A549 treated with Mapracorat at 1 μM for 4 hours (cell line): ENCODE measurements at places on chromosomes 4 and X. TPM values are rescaled to one million over a fixed set of nuclear protein-coding genes. Genes with fewer than 3 reads are reported as not detected.

FGD1 gene
- 5.1 to 7.2 TPM (median 6.4 TPM) in 5 replicates for total RNA-seq

CASP6 gene
- 13.1 to 16.5 TPM (median 15.5 TPM) in 5 replicates for total RNA-seq

FRMPD3 gene
- 0.05 to 0.12 TPM (median 0.08 TPM) in 5 replicates for total RNA-seq

PLAC8 gene
- total RNA-seq: 0.55 to 1.1 TPM (median 0.89 TPM) in 5 replicates

NEXMIF gene
- 0.12 TPM in 1 of 5 replicates, not detected in the others for total RNA-seq
